Stimulated activated CD4-positive, alpha-beta T cell treated with anti-CD3 and anti-CD28 coated beads, Interleukin-4, amount 100 ng/mL, for 24 hours (primary cell): ENCODE measurements at places on chromosomes 16 and 17.
A peak's percentile ranks its signal among the peaks of the same experiment; 100 is the strongest.

DNA sequence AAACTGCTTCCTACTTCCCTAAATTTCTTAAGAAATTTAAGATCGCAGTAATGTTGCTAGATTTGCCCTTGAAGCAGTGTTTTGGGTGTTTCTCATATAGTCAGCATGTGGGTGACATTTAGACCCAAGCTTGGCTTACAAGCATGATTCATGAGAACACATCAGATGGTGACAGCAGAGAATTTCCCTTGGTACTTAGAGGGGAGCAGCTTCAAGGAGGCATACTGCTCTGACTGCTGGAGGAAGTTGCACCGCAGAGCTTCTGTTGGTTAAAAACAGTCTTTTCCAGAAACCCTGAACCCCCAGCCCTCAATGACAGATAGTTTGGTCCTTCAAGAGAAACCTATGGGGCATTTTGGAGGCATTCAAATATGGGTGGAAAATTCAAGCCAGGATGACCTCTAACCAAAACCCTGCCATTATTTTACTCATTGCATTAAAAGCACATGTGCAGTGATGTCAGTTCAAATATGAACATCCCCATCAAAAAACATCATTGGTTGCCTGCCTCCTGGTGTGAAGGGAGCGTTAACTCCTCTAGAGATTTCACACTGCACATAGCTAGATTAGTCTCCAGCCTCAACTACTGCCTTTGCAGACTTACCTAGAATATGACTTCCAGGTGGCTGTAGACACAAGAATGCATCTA, 201.5 kb upstream of the CACNG5 start:
- peak; percentile 57 for DNase-seq

- no peak for DNase-seq
These were observed 10.9 kb downstream of the SEC14L5 start for GRCh38 chr16:4968879-4969483.

GRCh38 chr17:67245694-67246402, 852 bp upstream of the HELZ start:
- peak; percentile 40 for DNase-seq

GRCh38 chr17:8402921-8403536, 5.4 kb upstream of the RNF222 start:
- DNase-seq = no peak

- DNase-seq = peak; percentile 69
These were observed 4.0 kb upstream of the RPL38 start for GRCh38 chr17:74199306-74200092.

- no peak for DNase-seq
These were observed 11.0 kb downstream of the SGCA start for GRCh38 chr17:50176559-50177357.

GRCh38 chr16:89472711-89473075, 17.7 kb downstream of the ANKRD11 start:
- no peak for DNase-seq

- no peak for DNase-seq
These were observed 29.3 kb upstream of the TNRC6C start for GRCh38 chr17:77929180-77929564.

DNA sequence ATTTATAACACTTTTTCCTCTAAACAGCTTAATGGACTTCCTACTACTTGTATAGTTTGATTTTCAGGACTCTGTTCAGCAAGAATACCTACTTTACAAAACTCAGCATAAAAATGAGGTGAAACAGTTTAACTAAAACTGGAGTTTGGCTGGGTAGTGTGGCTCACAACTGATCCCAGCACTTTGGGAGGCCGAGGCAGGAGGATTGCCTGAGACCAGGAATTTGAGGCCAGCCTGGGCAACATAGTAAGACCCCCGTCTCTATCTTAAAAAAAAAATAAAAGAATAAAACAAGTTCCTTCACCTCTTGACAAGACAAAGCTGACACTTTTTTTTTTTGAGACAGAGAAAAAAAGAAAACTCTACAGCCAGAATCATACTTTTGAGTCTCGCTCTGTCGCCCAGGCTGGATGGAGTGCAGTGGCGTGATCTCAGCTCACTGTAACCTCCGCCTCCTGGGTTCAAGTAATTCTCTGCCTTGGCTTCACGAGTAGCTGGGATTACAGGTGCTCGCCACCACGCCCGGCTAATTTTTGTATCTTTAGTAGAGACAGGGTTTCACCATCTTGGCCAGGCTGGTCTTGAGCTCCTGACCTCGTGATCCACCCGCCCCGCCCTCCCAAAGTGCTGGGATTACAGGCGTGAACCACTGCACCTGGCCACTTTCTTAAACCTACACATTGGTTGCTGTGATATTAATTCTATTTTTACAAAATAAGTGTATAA, 2.6 kb downstream of the PDF start:
- DNase-seq = no peak

DNA sequence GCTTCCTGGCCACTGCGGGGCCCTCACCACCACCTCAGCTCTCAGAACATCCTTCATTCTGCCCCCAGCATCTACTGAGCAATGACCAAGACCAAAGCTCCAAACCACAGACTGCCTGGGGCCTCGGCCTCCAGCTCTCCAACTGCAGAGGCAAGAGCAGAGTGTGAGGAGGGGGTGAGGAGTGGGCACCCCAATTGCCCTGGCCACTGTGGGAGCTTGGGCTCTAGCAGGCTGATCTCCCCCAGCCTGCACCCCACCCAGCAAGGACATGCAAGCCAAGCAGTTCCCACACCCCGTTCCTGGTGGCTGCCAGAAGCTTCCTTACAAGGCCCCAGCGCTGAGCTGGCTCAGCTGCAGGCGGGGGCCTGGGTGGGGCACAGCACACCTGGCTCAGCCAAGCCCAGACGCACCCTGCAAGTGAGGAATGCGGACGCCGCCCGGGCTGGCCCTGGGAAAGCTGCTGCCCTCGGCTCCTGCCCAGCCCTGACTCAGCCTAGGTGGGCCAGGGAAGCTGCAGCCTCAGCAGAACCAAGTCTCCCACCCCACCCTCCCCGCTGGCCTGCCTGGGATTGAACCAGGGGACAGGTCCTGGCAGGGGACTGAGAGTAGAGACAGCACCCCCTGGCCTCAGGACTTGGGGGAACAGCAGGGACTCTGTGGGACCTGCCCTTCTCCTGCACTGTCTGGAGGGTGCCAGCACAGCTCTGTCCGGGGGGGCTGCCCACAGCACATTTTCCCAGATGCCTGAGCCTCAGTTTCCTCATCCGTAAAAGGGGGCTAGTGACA, 29.7 kb upstream of the KRT17 start:
- DNase-seq = no peak

DNA sequence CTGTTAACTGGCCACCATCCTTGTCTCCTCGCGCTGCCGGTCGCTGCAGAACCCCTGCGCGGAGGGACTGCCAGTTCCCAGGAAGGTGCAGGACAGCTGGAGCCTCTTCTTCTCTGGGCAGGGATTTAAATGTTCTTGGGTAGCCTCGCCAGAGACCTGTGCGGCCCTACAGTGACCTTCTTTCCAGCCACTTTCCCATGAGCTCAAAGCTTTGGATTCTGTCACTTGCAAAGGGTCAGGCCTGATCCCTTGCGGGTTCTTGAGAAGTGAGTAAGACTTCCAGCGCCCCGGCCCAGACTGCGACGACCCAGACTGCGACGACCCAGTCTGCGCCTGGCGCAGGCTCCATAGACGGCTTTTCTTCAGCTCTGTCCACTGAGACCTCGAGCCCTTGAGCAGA, 1.4 kb upstream of the SLFN5 start:
- peak; percentile 37 for DNase-seq

DNA sequence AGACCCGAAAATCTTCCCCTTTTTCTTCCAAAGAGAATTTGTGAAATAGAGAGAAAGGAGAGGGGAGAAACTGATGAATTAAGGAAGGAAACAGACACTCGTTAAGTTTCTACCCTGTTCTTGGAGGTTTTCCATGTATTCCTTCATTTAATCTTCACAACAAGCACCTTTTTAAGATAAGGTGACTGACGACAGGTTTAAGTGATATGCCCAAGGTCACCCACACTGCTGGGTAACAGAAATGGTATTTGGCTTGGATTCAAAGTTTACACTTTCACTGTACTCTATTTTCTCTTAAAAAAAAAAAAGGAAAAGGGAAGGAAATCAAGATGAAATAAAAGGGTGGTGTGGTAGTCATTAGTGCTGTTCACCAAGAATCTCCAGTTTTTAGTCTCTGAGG, 33.5 kb upstream of the TOX3 start:
- no peak for DNase-seq
